RPMI8226 (cell line): ENCODE measurements at places on chromosomes 6 and 20.
A peak's percentile ranks its signal among the peaks of the same experiment; 100 is the strongest.

DNA sequence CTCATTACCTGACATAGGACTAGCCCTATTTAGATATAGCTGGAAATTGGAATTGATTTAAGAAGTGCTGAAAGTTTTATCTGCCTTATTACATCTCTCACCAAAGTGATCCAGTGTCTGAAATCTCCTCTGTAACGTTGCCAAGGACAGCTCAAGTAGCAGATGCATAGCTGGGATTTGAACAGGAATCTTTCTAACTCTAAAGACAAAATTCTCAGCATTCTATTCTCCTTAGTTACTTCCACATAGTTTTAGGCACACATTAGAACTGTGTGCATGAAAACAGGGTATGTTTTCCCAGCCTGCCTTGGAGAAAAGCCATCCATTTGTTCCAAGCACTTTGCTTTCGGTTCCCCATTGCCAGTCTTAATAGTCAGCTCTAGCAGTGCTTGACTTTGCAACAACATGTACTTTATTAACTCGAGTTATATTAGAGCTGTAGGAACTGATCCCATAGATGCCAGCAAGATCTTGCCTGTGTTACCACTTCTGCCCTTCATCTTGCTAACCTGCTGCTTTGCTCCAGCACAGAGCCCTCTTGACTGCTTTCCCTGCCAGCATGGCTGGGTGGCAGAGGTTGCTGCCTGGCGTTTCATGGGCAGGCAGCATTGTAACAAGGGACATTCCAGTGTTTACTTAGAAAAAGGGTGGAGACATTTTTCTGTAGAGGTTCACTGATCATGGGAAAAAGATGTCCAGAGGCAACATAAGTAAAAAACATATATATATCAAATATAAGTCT, 56.1 kb upstream of the STMND1 start:
- peak; percentile 11 for DNase-seq

DNA sequence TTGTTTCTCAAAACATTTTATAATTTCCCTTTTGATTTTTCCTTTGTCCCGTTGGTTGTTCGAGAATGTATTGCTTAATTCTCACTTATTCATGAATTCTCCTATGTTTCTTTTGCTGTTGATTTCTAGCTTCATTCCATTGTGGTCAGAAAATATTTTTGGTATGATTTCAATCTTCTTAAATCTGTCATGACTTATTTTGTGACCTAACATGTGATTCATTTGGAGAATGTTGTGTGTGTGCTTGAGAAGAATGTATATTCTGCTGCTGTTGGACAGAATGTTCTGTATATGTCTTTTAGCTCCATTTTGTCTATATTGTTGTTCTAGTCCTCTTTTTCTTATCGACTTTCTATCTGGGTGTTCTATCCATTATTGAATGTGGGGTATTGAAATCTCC, 286.2 kb upstream of the RNF217 start:
- DNase-seq: no peak

DNA sequence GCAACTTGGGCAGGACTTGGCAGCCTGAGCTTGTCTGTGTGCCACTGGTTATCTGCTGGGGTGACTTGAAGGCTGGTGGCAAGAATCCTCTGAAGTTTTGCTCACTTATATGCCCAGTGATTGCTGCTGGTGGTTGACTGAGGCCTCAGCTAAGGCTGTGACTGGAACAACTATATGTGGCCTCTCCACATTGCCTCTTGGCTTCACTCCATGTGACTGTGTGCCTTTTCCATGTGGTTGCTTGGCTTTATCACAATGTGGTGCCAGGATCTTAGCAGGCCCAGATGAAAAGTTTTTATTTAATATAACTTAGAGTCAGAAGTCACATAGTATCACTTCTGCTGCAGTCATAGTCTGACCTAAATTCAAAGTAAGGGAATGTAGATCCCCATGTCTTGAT, 104.5 kb downstream of the ADAT2 start:
- no peak for DNase-seq

DNA sequence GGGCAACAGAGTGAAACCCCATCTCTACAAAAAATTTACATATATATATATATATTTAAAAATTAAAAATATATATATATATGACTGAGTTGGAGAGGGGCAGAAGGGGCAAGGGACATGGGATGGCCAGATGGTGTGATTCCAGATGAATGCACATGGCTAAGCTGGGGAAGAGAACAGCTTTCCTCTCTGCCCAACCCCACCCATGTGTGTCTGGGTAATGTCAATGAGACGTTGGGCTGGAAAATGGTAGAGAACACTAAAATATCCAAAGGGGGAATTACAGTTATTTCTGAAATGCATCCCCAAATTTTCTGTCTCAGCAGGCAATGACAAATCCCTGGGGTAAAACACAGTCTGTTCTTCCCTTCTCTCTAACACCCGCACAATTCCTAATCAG, 31.2 kb upstream of the CCND3 start:
- no peak for DNase-seq

DNA sequence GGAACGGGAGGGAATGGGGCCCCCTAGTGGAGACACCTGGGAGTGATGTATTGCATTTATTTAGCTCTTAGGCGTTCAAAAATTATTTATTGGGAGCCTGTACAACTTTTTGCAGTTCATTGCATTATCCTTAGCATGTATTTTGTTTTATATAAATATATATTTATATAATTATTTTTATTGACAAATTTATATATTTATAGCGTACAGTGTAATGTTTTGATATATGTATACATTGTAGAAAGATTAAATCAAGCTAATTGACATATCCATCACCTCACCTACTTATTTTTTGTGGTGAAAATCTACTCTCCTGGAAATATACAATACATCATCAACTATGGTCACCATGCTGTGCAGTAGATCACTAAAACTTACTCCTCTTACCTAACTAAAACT, 975 bp downstream of the SIRT5 start:
- DNase-seq: no peak

DNA sequence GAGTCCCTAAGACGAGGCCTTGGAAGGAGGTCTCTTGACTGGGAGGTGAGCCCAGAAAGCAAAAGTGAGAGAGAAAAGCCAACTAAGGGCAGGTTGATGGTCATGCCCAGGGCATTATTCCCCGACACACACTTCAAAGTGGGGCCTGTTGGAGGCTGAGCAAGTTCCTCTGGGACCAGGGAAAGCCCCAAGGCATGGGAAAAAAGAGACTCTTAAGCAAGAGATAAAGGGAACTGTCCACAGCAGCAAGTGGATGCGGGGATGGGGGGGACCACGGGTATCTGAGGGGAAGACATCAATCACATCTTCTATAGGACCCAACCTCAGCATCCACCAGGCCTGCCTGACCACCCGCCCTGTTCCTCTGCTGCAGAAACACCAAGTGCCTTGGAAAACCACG, 119.9 kb upstream of the MAFB start:
- no peak for DNase-seq

- DNase-seq: no peak
These were observed 22.9 kb downstream of the FKBP1A start for GRCh38 chr20:1369970-1370369.

- peak; percentile 49 for DNase-seq
These were observed 90.1 kb upstream of the PREP start for GRCh38 chr6:105492706-105493673.

- peak; percentile 28 for DNase-seq
These were observed 1.2 kb downstream of the TAB2 start for GRCh38 chr6:149318581-149319286.
